Chondrocyte (in vitro differentiated cells): ENCODE measurements at places on chromosomes 3 and 15. TPM values are rescaled to one million over a fixed set of nuclear protein-coding genes. Genes with fewer than 3 reads are reported as not detected.
A peak's percentile ranks its signal among the peaks of the same experiment; 100 is the strongest.

SH2D7 gene
- not detected in 3 replicates for total RNA-seq

KPNA1 gene
- total RNA-seq: 80.6 to 88.9 TPM (median 85.6 TPM) in 3 replicates

FBXW12 gene
- not detected in 3 replicates for total RNA-seq

INSYN1 gene
- total RNA-seq: 9.9 to 24.9 TPM (median 23.0 TPM) in 3 replicates

CLDN16 gene
- 0.20 TPM in 1 of 3 replicates, not detected in the others for total RNA-seq

SUCNR1 gene
- total RNA-seq: 0.12 to 0.13 TPM in 2 of 3 replicates, not detected in the other

KIF15 gene
- 2.2 to 2.7 TPM (median 2.5 TPM) in 3 replicates for total RNA-seq

ZPLD1 gene
- not detected in 3 replicates for total RNA-seq

AMIGO3 gene
- total RNA-seq: 0.27 to 0.35 TPM in 2 of 3 replicates, not detected in the other

- H3K4me3 ChIP-seq: no peak overlapping the region
- H3K27me3 ChIP-seq: no peaks in the 10 kb centered on the region
- H3K4me1 ChIP-seq: peaks cover 28% of the 10 kb centered on the region
Observed at GRCh38 chr3:129773691-129774663, 119.5 kb downstream of the TMCC1 start.

GRCh38 chr3:3081381-3082233 lies 28.6 kb downstream of the IL5RA start:
- peaks cover 2% of the 10 kb centered on the region for H3K27me3 ChIP-seq
- no peaks in the 10 kb centered on the region for H3K36me3 ChIP-seq
- H3K27ac ChIP-seq: no peak overlapping the region

GRCh38 chr15:41653760-41654159 lies 6.4 kb upstream of the MGA start:
- H3K4me1 ChIP-seq: peaks cover 12% of the 10 kb centered on the region
- H3K27me3 ChIP-seq: no peaks in the 10 kb centered on the region
- no peak overlapping the region for H3K27ac ChIP-seq
- peaks cover 2% of the 10 kb centered on the region for H3K36me3 ChIP-seq

DNA sequence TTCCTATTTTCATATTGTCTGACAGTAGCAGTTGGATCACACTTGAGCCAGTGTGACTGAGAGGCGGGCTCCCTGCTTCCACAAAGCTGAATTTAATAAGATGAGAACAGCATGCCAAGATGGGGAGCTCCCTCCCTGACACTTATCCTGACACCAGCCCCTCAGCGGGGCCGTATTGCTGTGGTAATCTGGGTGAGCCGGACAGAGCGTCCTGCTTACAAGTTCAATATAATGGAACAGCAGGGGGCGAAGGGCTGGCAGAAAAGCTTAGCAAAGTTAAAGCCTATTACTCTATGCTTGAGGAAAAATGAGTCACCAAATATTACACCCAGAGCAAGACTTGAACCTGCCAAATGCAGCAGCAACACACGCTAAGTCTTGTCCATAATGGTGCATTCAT lies 163.8 kb upstream of the CMC1 start:
- DNase-seq: no peak
- H3K27ac ChIP-seq: no peak overlapping the region
- H3K36me3 ChIP-seq: no peaks in the 10 kb centered on the region
- no peak overlapping the region for H3K4me3 ChIP-seq

GRCh38 chr3:28700728-28701127 lies 352.1 kb upstream of the AZI2 start:
- no peak overlapping the region for H3K27ac ChIP-seq
- H3K4me1 ChIP-seq: no peaks in the 10 kb centered on the region
- peaks cover 3% of the 10 kb centered on the region for H3K27me3 ChIP-seq
- H3K36me3 ChIP-seq: no peaks in the 10 kb centered on the region
- DNase-seq: no peak
- H3K4me3 ChIP-seq: no peak overlapping the region

DNA sequence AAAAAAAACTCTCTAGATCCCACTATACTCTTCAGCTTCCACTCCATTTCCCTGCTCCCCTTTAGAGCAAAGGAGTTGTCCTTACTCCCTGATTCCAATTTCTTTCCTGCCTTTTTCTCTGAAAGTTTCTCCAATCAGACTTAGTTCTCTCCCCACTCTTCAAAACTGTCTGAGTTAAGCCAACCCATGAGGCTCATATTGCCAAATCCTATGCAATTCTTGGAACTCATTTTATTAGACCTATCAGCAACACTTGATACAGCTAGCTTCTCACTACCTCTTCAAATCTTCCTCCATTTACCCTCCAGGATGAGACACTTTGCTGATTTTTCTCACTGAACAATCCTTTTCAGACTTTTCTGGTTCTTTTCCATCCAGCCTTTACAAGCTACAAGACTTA lies 233.1 kb downstream of the THRB start:
- H3K4me1 ChIP-seq: peaks cover 6% of the 10 kb centered on the region
- no peak overlapping the region for H3K4me3 ChIP-seq
- H3K27ac ChIP-seq: no peak overlapping the region

GRCh38 chr3:154085071-154085470 lies 36.1 kb upstream of the ARHGEF26 start:
- DNase-seq: no peak
- no peak overlapping the region for H3K27ac ChIP-seq

DNA sequence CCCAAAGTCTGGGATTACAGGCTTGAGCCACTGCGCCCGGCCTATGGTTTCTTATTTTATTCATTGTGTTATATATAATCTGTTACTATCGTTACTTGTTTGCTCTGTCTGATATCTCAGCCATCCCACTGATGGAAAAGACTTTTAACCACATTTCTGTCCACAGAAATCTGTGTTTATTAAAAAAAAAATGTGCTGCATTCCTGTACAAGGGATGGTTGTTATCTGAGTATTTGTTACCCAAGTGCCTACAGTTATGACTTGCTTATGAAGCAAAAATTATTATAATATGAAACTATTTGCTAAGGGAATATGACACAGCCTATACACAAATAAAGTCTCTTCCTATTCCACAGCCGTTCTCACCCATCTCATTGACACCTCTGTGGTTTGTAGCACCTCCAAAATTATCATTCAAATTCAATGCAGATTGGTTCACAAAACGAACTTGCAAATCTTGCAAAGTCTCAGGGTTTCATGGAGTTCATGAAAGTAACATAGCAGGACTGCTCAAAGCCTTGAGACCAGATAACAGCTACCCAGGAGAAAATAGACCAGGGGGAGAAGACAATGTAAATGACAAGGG lies 47.4 kb upstream of the UBE2E1 start:
- H3K27me3 ChIP-seq: no peaks in the 10 kb centered on the region
- H3K4me1 ChIP-seq: peaks cover 13% of the 10 kb centered on the region
- DNase-seq: no peak
- H3K36me3 ChIP-seq: no peaks in the 10 kb centered on the region
- no peak overlapping the region for H3K27ac ChIP-seq

- H3K27me3 ChIP-seq: no peaks in the 10 kb centered on the region
- H3K4me1 ChIP-seq: no peaks in the 10 kb centered on the region
- H3K4me3 ChIP-seq: no peak overlapping the region
- H3K27ac ChIP-seq: no peak overlapping the region
- H3K36me3 ChIP-seq: peaks cover 5% of the 10 kb centered on the region
Observed at GRCh38 chr3:34145796-34146195, 347.4 kb downstream of the PDCD6IP start.

DNA sequence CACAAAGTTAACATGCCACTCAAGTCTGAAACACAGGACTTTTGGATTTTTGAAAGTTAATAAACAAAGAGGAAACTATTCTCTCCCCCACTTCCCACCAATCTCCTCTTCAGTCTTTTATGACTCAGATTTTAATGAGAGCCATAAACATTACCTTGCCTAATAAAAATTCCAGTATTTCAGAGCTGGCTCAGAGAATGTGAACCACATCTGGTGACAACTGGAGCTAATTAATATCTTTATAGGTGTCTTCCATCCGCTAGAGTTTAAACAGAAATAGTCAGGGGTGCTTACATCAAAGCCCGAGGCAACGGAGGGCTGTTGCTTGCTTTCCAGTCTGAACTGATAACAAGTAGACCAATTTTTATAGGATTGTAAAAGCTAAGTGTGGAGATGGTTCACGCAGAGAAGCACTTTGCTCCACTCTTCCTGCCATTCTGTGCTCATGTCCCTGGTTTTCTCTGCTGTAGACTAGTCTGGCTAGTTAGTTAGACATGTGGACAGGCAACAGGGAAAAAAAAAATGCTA lies 363.6 kb downstream of the NR2F2 start:
- H3K27me3 ChIP-seq: peaks cover 1% of the 10 kb centered on the region
- H3K27ac ChIP-seq: no peak overlapping the region
- no peak overlapping the region for H3K4me3 ChIP-seq
- peaks cover 13% of the 10 kb centered on the region for H3K4me1 ChIP-seq
- no peaks in the 10 kb centered on the region for H3K36me3 ChIP-seq

- no peaks in the 10 kb centered on the region for H3K4me1 ChIP-seq
- no peaks in the 10 kb centered on the region for H3K36me3 ChIP-seq
- DNase-seq: no peak
- H3K27ac ChIP-seq: no peak overlapping the region
Observed at GRCh38 chr3:5423076-5423475, 235.6 kb downstream of the EDEM1 start.

- H3K4me1 ChIP-seq: no peaks in the 10 kb centered on the region
- no peak overlapping the region for H3K4me3 ChIP-seq
- no peak for DNase-seq
- no peak overlapping the region for H3K27ac ChIP-seq
Observed at GRCh38 chr3:52865994-52866393, 31.2 kb upstream of the MUSTN1 start.

DNA sequence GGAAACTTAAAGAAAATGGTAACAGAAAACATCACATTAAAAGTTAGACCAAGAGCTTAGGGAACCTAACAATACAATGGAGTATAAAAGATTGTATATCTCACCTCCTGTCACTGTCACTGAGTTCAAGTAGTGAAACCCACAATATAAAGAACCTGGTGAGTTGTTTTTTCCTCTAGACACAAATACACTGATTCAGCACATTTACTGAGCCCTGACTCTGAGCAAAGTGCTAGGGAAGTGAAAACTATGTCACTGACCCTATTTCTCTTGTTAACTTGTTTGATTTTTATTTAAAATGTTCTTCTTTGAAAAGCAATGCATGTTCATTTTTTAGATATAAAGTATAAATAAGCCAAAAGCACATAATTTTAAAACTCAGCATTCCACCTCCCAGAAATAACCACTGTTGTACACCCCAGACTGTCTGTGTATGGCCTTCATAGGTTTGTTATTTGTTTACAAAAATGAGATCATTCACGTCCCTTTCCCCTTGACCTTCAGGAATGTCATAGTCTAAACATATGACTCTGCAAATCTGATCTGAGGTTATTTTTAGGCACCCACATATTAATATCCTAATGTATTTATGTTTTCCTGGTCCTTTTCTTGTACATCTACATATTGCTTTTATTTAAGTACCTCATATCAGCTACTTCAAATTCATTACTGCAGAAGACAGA lies 69.2 kb upstream of the CSTA start:
- no peak overlapping the region for H3K27ac ChIP-seq
- H3K27me3 ChIP-seq: peaks cover 9% of the 10 kb centered on the region
- no peak for DNase-seq
- no peak overlapping the region for H3K4me3 ChIP-seq
- no peaks in the 10 kb centered on the region for H3K36me3 ChIP-seq

- H3K27ac ChIP-seq: no peak overlapping the region
- H3K4me1 ChIP-seq: no peaks in the 10 kb centered on the region
- peaks cover 12% of the 10 kb centered on the region for H3K27me3 ChIP-seq
- no peak overlapping the region for H3K4me3 ChIP-seq
Observed at GRCh38 chr15:93341164-93341563, 252.2 kb upstream of the RGMA start.

GRCh38 chr15:52114261-52115055 lies 1.9 kb upstream of the BCL2L10 start:
- no peaks in the 10 kb centered on the region for H3K27me3 ChIP-seq
- peaks cover 7% of the 10 kb centered on the region for H3K4me1 ChIP-seq
- H3K36me3 ChIP-seq: no peaks in the 10 kb centered on the region
- no peak overlapping the region for H3K4me3 ChIP-seq

DNA sequence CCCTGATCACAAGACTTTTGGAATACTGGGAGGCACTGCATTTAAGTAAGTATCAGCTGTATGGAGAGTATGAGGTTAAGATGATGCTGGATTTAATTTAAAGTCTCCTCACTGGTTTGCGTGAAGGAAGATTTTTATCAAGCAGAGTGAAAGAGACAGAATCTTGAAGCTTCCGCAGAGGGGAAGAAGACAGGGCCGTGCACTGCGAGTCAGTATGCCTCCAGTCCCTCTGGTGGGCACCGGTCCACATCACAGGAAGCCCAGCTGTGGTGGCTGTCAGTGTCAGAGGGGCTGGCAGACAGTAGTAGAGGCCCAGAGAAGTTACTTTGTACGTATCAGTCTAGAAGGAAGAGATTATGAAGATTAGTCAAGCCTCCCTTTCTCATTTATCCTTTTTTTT lies 379.0 kb upstream of the TPRG1 start:
- peaks cover 4% of the 10 kb centered on the region for H3K36me3 ChIP-seq
- H3K4me3 ChIP-seq: no peak overlapping the region
- no peaks in the 10 kb centered on the region for H3K27me3 ChIP-seq
- H3K4me1 ChIP-seq: peaks cover 27% of the 10 kb centered on the region
- peak overlapping the region; percentile 57 for H3K27ac ChIP-seq

GRCh38 chr3:8653800-8654408 lies 9.3 kb upstream of the SSUH2 start:
- H3K4me3 ChIP-seq: no peak overlapping the region
- H3K27ac ChIP-seq: peak overlapping the region; percentile 51
- H3K36me3 ChIP-seq: peaks cover 2% of the 10 kb centered on the region
- H3K27me3 ChIP-seq: peaks cover 10% of the 10 kb centered on the region
- H3K4me1 ChIP-seq: peaks cover 44% of the 10 kb centered on the region

- no peak for DNase-seq
- H3K27ac ChIP-seq: no peak overlapping the region
- H3K4me1 ChIP-seq: peaks cover 10% of the 10 kb centered on the region
- peaks cover 15% of the 10 kb centered on the region for H3K27me3 ChIP-seq
- peak overlapping the region; percentile 61 for H3K4me3 ChIP-seq
Observed at GRCh38 chr3:50205413-50206276, 574 bp downstream of the SLC38A3 start.

GRCh38 chr15:39415634-39416033 lies 165.2 kb upstream of the THBS1 start:
- no peak for DNase-seq
- H3K4me1 ChIP-seq: peaks cover 15% of the 10 kb centered on the region
- H3K27ac ChIP-seq: no peak overlapping the region
- H3K36me3 ChIP-seq: no peaks in the 10 kb centered on the region

- no peak overlapping the region for H3K4me3 ChIP-seq
- no peaks in the 10 kb centered on the region for H3K36me3 ChIP-seq
- no peak for DNase-seq
- H3K27ac ChIP-seq: no peak overlapping the region
- H3K27me3 ChIP-seq: peaks cover 11% of the 10 kb centered on the region
Observed at GRCh38 chr3:155748611-155749365, 3.9 kb upstream of the PLCH1 start.

DNA sequence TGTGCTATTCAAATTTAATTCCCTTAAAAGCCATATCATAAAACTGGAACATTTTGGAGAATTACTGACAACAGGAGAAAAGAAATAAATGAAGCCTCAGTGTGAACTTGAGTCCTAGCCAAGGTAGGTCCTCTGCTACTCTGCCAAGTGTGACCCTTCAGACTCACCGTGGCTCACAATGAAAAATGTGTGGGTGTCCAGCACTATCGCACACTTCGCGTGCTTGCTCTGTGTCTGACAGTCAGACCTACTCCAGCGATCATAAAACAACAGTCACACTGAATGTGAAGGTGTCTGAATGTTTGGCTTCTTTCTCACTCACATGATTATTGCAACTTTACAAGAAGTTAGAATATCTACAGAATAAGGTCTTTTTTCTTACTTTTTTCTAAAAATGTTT lies 65.8 kb upstream of the TRA2B start:
- H3K27me3 ChIP-seq: peaks cover 15% of the 10 kb centered on the region
- H3K4me1 ChIP-seq: no peaks in the 10 kb centered on the region
- no peak overlapping the region for H3K27ac ChIP-seq

GRCh38 chr15:56165234-56165633 lies 78.4 kb downstream of the RFX7 start:
- H3K4me3 ChIP-seq: no peak overlapping the region
- no peak overlapping the region for H3K27ac ChIP-seq
- no peaks in the 10 kb centered on the region for H3K27me3 ChIP-seq
- no peaks in the 10 kb centered on the region for H3K36me3 ChIP-seq
- DNase-seq: no peak
